ENCODE measurements at places on chromosomes 4 and X. TPM values are rescaled to one million over a fixed set of nuclear protein-coding genes. Genes with fewer than 3 reads are reported as not detected.
A peak's percentile ranks its signal among the peaks of the same experiment; 100 is the strongest.

The CT45A2 gene
- not detected for polyA plus RNA-seq

The SULT1E1 gene
- 30.8 TPM for polyA plus RNA-seq

The PRRG1 gene
- 16.8 TPM for polyA plus RNA-seq

DNA sequence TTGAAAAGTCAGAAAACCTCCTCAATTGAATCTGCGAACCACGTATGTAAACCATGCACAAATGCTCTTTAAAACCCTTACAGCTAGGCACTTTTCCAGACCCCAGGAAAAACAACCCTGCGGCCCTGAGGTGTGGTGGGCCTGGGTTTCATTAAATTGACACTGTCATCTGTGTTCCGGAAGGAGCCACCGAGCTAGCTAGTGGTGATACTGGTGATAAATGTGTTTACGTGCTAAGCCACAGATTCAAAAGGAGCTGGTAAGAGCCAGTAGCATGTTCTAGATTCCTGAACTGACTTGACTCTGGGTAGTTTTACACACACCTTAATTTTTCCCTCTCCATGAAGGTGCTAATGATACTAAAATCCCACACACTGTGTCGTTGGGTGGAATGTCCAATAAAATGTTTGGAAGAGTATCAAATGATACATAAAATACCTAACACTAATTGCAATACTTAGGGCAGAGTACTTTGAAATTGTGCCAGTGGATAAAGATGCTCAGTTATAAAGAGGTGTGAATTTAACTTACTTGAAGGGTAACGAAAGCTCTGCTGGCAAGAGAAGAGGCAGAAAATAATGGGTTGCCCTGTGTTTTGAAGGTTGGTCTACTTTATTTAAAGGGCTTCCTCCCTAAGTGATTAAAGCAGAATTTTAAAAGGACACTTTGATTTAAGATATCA is 8.5 kb downstream of the SMS start:
- H3K36me3 ChIP-seq: no peaks in the 10 kb centered on the region
- DNase-seq: no peak
- H3K4me1 ChIP-seq: peaks cover 33% of the 10 kb centered on the region

DNA sequence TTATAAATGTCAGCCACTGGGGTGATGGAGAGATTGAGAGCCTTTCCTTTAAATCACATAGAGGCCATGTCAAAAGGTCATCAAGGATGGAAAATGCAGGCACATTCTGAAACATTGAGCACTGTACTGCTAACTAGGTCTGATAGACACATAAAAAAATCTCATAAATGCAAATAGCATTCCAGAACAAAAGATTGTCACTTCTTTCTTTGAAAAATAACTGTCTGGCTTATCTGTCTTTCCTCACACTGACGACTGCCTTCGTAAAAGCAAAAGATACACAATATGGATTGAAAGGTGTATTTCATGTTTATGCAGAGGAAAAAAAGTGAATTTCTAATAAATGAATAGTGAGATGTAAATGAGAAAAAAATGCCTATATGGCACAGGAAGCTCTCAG is 59.9 kb downstream of the PABPC4L start:
- H3K4me3 ChIP-seq: no peak overlapping the region
- H3K27me3 ChIP-seq: no peaks in the 10 kb centered on the region
- H3K27ac ChIP-seq: no peak overlapping the region
- DNase-seq: no peak

DNA sequence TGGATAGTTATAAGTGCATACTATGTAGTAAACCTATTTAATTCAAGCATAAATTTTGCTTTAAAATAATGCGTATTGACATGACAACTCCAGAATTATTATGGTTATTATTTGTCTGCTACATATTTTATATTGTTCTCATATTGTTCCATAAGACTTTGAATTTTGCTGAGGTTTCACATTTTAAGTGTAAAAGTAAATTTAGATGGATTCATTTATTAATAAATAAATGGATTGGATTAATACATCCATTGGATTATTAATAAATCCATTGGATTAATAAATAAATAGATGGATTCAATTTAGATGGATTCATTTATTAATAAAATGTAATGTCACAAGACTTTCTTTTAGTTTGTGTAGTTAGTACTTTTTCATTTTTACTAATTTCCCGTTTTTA is 1768.0 kb upstream of the PCDH10 start:
- no peaks in the 10 kb centered on the region for H3K4me1 ChIP-seq
- H3K36me3 ChIP-seq: no peaks in the 10 kb centered on the region
- no peak overlapping the region for H3K4me3 ChIP-seq
- no peak overlapping the region for H3K27ac ChIP-seq
- DNase-seq: no peak

The ZIC3 gene
- not detected for polyA plus RNA-seq

GRCh38 chrX:40167850-40168479 is 70.2 kb upstream of the BCOR start:
- peak; percentile 84 for DNase-seq
- peaks cover 25% of the 10 kb centered on the region for H3K27me3 ChIP-seq
- no peaks in the 10 kb centered on the region for H3K36me3 ChIP-seq
- H3K27ac ChIP-seq: peak overlapping the region; percentile 54

- no peak overlapping the region for H3K27ac ChIP-seq
- H3K4me3 ChIP-seq: no peak overlapping the region
- H3K4me1 ChIP-seq: peaks cover 10% of the 10 kb centered on the region
- no peak for DNase-seq
- no peaks in the 10 kb centered on the region for H3K27me3 ChIP-seq
Measured at GRCh38 chr4:76532805-76533204, 97.8 kb downstream of the SHROOM3 start.

- no peak for DNase-seq
- H3K27me3 ChIP-seq: no peaks in the 10 kb centered on the region
- no peak overlapping the region for H3K27ac ChIP-seq
- no peaks in the 10 kb centered on the region for H3K4me1 ChIP-seq
- H3K36me3 ChIP-seq: peaks cover 8% of the 10 kb centered on the region
Measured at GRCh38 chr4:102593147-102593546, 92.0 kb downstream of the NFKB1 start.

DNA sequence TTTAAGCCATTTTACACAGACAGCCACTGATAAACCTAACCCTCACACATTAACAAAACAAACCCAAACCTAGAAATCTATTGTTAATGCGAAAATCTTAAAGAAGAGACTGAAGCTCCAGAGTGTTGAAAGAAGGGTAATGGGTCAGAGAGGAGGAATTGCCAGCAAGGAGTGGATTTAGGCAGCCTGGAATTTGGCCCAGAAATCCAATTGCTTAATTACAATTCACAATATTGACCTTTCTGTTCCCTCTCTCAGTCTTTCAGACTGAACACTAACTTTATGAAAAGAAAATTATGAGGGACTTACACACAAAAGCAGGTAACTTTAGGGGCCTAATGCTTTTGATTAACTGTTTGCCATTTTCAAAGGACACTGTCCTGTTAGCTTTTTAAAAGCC is 185.2 kb upstream of the GPC4 start:
- DNase-seq: no peak
- no peak overlapping the region for H3K4me3 ChIP-seq
- no peaks in the 10 kb centered on the region for H3K36me3 ChIP-seq

- no peaks in the 10 kb centered on the region for H3K27me3 ChIP-seq
- no peaks in the 10 kb centered on the region for H3K36me3 ChIP-seq
- H3K4me1 ChIP-seq: no peaks in the 10 kb centered on the region
- peak; percentile 43 for DNase-seq
- H3K27ac ChIP-seq: no peak overlapping the region
- no peak overlapping the region for H3K4me3 ChIP-seq
Measured at GRCh38 chr4:74123065-74123728, 24.2 kb upstream of the CXCL2 start.

DNA sequence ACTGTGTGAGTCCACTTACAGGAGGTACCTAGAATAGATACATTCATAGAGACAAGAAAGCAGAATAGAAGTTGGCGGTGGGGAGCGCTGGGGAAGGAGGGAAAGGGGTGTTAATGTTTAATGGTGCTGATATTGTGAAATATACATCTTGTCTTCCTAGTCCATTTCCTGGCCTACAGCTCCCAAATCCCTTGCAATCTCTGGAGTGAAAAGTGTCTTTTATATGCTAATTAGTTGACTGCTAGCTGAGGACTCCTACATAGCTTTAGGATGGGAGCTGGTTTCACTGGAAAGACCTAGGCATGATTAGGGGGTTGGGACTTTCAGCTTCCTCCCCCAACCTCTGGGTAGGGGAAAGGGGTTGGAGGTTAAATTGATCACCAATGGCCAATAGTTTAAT is 36.0 kb downstream of the FUNDC1 start:
- DNase-seq: no peak
- H3K4me1 ChIP-seq: no peaks in the 10 kb centered on the region
- H3K36me3 ChIP-seq: no peaks in the 10 kb centered on the region

The ZNF732 gene
- not detected for polyA plus RNA-seq

DNA sequence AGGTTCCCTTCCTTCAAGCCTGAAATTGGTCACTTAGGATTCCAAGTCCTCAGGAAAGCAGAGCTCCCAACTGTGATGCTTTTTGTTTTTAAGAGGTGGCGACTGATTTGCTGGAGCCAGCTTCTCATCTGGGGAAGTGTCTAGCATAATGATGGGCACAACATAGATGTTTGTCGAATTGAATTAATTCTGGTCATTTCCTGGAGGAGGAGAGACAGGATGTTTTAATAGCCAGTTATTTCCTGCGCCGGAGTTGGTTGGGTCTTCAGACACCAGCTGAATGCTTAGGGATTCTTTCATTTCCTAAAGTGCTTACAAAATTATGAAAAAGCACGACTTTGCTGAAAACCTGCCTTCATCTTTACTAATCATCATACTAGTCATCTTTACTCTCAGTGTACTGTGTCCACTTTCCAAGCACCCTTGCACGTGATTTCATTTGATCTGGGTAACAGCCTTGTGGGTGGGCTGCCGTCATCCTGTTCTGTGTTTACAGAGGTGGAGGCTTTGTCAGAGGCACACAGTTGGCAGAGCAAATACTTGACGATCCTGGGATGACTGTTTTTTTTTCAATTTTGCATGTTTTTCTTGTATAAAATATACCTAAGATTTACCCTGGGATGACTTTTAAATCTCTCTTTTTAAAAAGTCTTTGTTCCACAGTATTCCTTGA is 49.5 kb downstream of the RGS12 start:
- H3K4me1 ChIP-seq: peaks cover 12% of the 10 kb centered on the region
- DNase-seq: peak; percentile 50
- H3K27ac ChIP-seq: peak overlapping the region; percentile 76
- H3K27me3 ChIP-seq: no peaks in the 10 kb centered on the region
- H3K36me3 ChIP-seq: no peaks in the 10 kb centered on the region
- no peak overlapping the region for H3K4me3 ChIP-seq

GRCh38 chr4:22264261-22264660 is 251.6 kb downstream of the ADGRA3 start:
- no peak for DNase-seq
- H3K36me3 ChIP-seq: no peaks in the 10 kb centered on the region
- H3K27ac ChIP-seq: no peak overlapping the region

The CDKL2 gene
- polyA plus RNA-seq: 0.64 TPM

The SCML1 gene
- 17.0 TPM for polyA plus RNA-seq

GRCh38 chr4:130511776-130512175 is 1415.8 kb downstream of the C4orf33 start:
- H3K27me3 ChIP-seq: no peaks in the 10 kb centered on the region
- H3K4me1 ChIP-seq: no peaks in the 10 kb centered on the region
- no peak for DNase-seq
- H3K4me3 ChIP-seq: no peak overlapping the region
- H3K27ac ChIP-seq: no peak overlapping the region

- H3K27me3 ChIP-seq: no peaks in the 10 kb centered on the region
- H3K4me1 ChIP-seq: no peaks in the 10 kb centered on the region
- no peak overlapping the region for H3K4me3 ChIP-seq
- no peaks in the 10 kb centered on the region for H3K36me3 ChIP-seq
Measured at GRCh38 chrX:149949743-149950436, 11.6 kb upstream of the EOLA2 start.

- H3K36me3 ChIP-seq: no peaks in the 10 kb centered on the region
- no peak overlapping the region for H3K4me3 ChIP-seq
- DNase-seq: peak; percentile 60
- peaks cover 21% of the 10 kb centered on the region for H3K4me1 ChIP-seq
Measured at GRCh38 chr4:40254608-40255392, 58.0 kb downstream of the RHOH start.

- H3K36me3 ChIP-seq: no peaks in the 10 kb centered on the region
- no peaks in the 10 kb centered on the region for H3K27me3 ChIP-seq
- H3K27ac ChIP-seq: no peak overlapping the region
- no peak for DNase-seq
- H3K4me1 ChIP-seq: peaks cover 21% of the 10 kb centered on the region
Measured at GRCh38 chr4:2011583-2011982, 2.8 kb upstream of the NELFA start.

The RTL3 gene
- polyA plus RNA-seq: not detected

The DDX53 gene
- polyA plus RNA-seq: not detected

The MTNR1A gene
- not detected for polyA plus RNA-seq

The CSAG2 gene
- polyA plus RNA-seq: 0.64 TPM

GRCh38 chr4:156634612-156635011 is 337.0 kb downstream of the PDGFC start:
- no peak overlapping the region for H3K27ac ChIP-seq
- H3K27me3 ChIP-seq: no peaks in the 10 kb centered on the region
- no peak for DNase-seq
- H3K4me1 ChIP-seq: peaks cover 12% of the 10 kb centered on the region
- no peak overlapping the region for H3K4me3 ChIP-seq

The BTC gene
- 0.21 TPM for polyA plus RNA-seq

DNA sequence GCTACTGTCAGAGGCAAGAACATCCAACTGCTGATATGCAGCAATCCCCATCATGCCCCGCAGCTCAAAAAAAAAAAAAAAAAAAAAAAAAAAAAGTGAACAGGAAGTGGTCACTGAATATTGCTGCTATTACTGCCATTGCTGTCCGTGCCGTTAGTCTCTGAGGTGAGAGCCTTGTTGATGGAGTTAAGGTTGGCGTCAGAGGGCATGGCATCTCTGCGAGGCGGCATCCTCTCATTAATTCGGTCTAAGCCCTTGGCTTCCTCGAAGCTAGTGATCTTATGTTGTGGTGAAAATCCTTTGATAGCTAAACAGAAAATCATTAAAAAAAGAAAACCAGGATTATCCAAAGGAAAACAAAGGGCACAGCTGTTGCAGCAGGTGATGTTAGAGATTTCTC is 321.6 kb downstream of the PPP3CA start:
- no peaks in the 10 kb centered on the region for H3K4me1 ChIP-seq
- H3K36me3 ChIP-seq: no peaks in the 10 kb centered on the region
- no peak overlapping the region for H3K4me3 ChIP-seq
- H3K27me3 ChIP-seq: no peaks in the 10 kb centered on the region
- no peak for DNase-seq

The TRAPPC11 gene
- 14.7 TPM for polyA plus RNA-seq

DNA sequence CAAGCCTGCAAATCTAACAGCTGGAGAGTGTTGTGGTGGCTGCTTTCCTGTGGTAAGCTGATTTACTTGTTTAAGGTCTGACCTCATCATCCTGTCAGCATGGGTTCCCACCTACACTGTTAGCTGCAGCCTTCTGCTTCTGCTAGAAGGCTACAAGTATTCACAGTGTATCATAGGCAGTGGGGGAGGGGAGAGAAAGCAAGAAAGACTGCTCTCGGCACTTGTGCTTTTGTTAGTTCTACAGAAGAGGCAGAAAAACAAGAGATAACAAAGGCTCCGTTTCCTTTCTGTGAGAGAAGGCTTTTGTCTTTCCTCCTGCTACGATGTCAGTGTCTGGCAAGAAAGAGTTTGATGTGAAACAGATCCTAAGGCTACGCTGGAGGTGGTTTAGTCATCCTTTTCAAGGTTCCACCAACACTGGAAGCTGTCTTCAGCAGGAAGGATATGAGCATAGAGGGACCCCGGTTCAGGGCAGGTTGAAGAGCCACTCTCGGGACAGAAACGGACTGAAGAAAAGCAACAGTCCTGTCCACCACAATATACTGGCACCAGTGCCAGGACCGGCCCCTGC is at the start of gene KLHL4:
TSS of gene KLHL4 (plus strand) at position 232 of the 571 bp plus-strand sequence. CDS start at position 324, 92 bp downstream.
- peak; percentile 62 for DNase-seq
- no peaks in the 10 kb centered on the region for H3K4me1 ChIP-seq
- H3K27ac ChIP-seq: no peak within 1 kb of the TSS
- H3K4me3 ChIP-seq: peak within 1 kb of the TSS; percentile 13
- H3K36me3 ChIP-seq: no peaks in the 10 kb centered on the region
